NCI-H2029 treated with DMSO at 0.1 percent for 48 hours (cell line): ENCODE measurements at places on chromosomes 7 and 10.

- no peak for DNase-seq
Measured at GRCh38 chr7:105691082-105691679, 109.9 kb upstream of the EFCAB10 start.

DNA sequence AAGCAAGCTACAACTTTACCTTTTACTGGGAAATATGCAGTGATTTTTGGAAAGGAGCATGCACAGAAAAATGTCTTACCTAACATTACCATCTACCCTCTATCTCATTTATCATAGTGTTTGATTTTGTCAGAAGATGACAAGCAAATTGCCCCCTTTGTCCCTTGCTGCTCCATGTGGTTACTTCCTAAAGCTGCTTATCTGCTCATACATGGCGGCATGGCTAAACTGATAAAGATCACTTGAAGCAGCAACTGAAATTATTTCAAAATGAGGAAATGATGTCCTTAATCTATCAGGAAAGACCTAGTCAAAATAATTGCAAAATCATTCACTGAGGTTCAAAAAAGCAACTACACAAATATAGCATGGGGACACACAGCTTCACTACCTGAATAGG lies 1198.5 kb upstream of the SORCS1 start:
- DNase-seq = no peak

DNA sequence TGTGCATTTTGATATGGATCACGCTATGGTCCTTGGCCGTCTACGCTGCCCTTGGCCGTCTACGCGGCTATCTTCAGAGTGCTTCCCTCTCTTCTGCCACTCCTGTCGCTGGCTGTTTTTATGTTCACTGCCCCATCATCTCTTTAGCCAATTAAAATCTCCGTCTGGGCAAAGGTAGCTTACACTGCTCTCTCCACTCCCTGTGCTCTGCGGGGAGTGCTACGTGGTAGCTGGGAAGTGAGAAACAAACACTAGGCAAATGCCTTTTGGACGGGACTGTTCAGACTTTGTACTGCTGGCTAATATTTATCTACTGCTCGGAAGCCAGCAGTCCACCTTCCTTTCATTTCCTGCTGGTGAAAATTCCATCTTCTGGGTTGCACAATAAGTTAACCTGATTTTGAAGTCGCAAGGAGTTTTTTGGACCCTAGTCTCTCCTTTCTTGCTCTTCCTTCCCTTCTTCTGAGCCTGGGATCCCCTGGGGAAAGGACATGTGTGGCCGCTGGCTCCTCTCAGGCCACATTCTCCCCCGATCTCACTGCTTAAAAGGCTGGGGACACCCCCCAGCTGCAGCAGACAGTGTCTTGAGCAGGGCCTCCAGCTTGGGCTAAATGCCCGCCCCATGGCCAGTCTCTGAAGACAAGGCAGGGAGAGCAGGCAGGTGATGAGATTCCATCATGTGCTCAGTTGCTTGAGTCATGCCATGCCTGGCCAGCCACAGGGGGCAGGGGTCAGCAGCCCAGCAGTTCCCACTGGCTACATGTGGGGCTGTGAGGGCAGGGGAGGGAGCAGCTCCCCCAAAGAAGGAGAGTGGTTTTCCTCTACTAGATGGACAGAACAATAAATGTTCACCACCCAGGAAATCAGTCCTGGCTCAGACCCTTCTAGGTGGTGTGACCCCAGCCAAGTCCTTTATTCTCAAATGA lies 25.5 kb upstream of the RBM33 start:
- no peak for DNase-seq

DNA sequence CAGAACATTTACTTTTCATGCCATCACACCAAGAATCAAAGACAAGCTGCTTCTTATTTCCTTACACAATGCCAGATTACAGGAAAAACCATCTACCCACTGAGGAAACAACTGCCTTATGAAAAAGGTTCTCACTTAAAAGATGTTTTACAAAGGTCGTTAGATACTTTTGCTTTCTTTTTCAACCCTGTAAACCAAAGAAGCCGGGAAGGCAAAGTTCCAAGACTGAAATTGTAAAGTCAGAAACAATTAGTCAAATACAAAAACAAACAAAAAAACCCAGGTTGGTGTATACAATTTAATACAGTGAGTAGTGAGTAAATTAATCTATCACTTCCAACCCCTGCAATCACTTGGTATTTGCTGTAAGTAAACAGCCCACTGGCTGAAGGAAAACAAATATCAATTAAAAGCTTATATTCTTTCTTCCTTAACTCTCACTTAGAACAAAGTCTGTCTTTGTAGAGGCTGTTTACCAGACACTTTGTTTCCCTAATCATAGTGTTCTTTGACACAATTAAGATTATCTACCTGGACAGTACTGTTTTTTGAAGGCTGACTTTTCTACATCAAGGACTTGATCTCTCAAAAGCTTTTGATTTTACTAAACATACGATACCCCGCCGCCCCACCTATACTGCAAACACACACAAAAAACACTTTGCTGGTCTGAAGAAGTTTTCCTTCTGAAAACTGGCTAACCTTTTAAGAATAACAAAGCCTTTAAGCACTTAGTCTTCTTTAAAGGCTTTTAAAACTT lies 18.1 kb downstream of the ERLIN1 start:
- no peak for DNase-seq

DNA sequence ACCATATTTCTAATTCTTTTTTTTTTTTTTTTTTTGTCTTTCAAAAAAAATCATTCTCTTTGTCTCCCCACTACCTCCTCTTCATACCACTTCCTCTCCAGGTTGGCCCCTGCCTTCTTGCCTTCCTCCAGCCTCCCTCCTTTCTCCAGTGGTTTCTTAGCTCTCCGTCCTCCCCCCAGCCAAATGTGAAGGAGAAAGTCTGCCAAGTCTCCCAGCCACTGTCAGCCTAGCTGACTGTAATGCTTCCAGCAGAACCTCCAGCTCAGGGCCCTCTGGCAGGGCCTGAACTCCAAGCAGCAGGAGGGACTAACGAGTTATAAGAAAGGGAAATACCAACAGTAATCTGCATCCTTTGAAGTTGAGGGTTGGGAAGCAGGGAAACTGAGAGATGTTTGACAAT lies 35.5 kb upstream of the BICC1 start:
- no peak for DNase-seq

DNA sequence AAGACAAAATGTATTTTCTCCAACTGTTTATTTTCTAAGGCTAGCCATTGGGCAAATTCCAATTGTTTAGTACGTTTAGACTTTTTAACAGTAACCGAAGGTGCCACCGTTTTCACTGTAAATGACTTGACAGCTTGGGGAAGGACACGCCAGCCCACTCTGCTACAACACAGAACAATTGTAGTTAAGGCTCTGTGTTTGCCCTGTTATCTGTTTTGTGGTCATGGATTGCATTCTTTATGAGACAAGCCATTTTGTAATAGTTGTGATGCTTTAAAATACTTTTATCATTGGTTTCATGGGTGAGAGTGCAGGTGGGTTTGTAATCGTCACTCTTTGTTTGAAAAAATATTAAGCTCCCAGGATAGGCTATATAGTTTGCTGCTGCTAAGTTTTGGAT lies 6.6 kb upstream of the PITRM1 start:
- no peak for DNase-seq

- no peak for DNase-seq
Measured at GRCh38 chr7:118754608-118755007, 530.1 kb downstream of the ANKRD7 start.

- no peak for DNase-seq
Measured at GRCh38 chr10:117226813-117227451, 14.0 kb upstream of the SLC18A2 start.

- DNase-seq = no peak
Measured at GRCh38 chr7:127751490-127752448, 99.8 kb downstream of the SND1 start.

- no peak for DNase-seq
Measured at GRCh38 chr7:144439717-144440205, 36.3 kb upstream of the NOBOX start.

GRCh38 chr10:91251430-91252056 lies 31.1 kb downstream of the PCGF5 start:
- DNase-seq = peak; percentile 6

- DNase-seq = no peak
Measured at GRCh38 chr7:28674359-28674782, 262.1 kb downstream of the CREB5 start.

- no peak for DNase-seq
Measured at GRCh38 chr7:30594048-30594539, 584 bp upstream of the GARS1 start.

DNA sequence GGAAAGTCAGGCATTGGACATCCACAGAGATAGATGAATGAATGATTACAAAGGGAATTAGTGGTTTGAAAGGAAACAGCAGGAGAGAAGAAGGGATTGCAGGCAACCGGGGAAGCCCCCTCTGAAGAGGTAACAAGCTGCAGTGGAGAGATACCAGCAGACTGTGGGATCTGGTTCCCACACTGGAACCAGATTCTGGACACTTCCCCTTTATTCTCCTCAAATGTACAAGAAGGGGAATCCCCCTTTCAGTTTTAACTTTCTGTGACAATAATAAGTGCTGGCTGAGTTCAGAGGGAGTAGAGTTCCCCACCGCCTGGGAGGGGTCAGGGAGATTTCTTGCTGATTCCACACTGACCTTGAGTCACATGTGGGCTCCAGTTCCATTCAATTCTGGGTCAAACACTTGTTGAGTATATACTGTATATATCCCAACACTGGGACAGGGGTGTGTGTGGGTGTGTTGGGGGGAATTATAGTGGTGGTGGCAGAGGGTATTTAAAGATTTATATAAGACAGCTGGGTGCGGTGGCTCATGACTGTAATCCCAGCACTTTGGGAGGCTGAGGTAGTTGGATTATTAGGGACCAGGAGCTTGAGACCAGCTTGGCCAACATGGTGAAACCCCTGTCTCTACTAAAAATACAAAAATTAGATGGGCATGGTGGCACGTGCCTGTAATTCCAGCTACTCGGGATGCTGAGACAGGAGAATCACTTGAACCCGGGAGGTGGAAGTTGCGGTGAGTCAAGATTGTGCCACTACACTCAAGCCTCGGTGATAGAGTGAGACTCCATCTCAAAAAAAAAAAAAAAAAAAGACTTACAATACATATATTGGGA lies 16.5 kb upstream of the DDIT4 start:
- DNase-seq = no peak

GRCh38 chr10:118628397-118628796 lies 32.9 kb upstream of the PRLHR start:
- DNase-seq = no peak

GRCh38 chr7:121187222-121187621 lies 141.6 kb upstream of the WNT16 start:
- no peak for DNase-seq

- DNase-seq = no peak
Measured at GRCh38 chr10:10684972-10685371, 332.7 kb upstream of the CELF2 start.

DNA sequence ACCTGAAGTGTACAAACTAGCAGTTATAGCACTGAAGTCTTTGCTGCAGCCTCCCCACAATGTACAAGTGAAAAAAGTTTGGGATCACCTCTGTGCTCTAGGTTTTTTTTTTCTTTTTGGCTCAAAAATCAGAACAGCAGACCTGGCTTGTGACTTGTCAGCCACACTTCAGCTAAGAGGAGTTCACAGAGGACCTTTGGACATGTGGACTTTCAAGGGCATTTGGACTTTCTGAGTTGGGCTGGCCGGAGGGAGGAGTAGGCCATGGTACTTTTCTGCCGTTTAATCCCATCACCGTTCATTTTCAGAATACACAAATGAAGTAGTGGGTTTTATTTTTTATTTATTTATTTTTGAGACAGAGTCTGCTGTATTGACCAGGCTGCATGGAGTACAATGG lies 21.9 kb upstream of the ACSL5 start:
- DNase-seq = no peak

DNA sequence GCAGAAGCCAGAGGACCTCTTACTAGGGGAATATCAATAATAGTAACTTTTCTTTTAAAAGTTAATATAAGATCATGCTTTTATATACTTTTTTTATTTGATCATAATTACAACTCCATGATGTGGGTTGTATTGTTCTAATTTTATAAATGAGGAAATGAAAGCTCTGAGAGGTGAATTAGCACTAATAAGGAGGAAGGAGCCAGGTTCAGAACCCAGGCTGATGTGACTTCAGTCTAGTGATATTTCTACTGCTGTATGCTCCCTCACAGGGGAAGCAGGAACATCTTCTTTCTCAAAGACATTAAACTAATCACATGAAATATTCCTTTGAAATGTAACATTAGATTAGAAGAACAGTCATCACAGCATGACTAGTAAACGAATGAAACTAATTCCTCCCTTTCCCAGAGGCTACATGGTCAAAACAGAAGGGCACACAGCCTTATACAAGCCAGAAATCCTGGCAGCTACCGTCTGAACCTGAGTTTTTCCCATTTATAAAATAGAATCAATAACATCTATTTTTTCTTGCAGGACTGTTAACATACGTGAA lies 81.4 kb upstream of the GJD4 start:
- DNase-seq = no peak

DNA sequence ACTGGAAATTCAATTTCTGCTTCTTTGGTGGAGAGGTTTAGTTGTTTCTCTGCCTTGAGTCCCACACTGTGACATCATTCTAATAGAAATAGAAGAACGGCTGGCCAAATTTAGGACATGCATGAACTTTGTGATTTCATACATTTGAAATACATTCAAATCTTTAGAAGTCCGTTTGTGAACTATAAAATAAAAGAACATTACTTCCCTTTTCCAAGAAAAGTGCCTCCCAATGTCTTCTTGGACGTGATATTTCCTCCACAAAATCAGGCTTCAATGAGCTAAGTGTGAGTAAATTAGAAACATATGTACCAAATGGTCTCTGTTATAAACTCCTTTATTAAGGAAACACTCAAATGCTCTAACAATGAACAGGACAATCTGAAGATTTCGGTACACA lies 314.5 kb upstream of the AKR1E2 start:
- no peak for DNase-seq

DNA sequence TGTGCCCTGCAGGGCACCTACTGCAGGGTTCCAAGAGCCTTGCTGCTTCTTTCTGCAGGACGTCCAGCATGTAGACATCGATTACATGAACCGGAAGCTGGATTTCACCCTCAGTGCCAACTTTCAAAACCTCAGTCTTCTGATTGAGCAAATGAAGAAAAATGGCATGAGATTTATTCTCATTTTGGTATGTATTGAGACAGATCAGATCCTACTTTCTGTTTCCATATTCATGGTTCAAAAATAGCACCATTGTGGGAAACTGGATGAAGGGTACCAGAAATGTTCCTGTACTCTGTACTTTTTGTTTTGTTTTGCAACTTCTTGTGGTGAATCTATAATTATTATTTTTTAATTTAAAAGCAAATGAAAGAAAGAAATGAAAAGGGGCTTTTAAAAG lies 64.1 kb downstream of the MGAM2 start:
- DNase-seq = no peak
